ENCODE measurements at places on chromosomes 4 and X.

- no peak for DNase-seq
These were observed 54.0 kb downstream of the TBC1D9 start for GRCh38 chr4:140702096-140702757.

DNA sequence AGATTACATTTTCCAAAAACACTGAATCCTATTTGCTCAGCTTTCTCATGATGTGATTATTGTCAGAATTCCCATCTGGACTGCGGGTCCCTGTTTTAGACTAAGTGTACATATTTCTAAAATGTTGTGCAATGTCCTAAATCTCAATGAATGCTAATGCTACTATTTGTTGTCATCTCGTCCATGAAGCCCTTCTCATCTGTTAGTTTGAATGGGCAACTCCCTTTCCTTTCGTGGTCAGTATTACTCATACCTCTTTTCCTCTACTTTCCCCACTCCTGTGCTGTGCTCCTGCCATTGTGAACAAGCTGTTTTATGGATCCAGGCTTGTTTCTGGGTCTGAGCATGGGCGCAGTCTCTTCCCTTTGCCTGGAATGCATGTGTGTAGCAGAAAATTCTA is 91.0 kb downstream of the MID1 start:
- no peak for DNase-seq

DNA sequence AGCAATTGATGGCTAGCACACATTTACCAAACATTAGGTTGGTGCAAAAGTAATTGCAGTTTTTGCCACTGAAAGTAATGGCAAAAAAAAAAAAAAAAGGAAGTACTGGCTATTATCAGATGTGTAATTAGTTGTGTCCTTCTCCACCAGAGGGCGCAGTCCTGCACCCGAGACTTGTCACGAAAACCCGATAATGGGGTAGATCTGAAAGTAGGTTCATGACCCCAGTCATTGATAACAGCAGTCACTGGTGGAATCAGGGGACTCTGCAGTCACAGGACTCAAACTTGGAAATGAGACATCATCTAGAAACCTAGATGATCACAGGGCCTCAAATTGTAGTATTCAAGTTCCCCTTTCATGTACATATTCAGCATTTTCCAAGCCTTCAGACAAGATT is 13.1 kb upstream of the ACOT9 start:
- peak; percentile 49 for DNase-seq

- no peak for DNase-seq
These were observed 91.8 kb downstream of the SHISA3 start for GRCh38 chr4:42489095-42489494.

- no peak for DNase-seq
These were observed 365.7 kb downstream of the PPP3CA start for GRCh38 chr4:100981447-100982204.

GRCh38 chr4:10077483-10078335 is 38.9 kb downstream of the WDR1 start:
- no peak for DNase-seq

- DNase-seq, result no peak
These were observed 5.5 kb downstream of the MED14 start for GRCh38 chrX:40729598-40730584.

DNA sequence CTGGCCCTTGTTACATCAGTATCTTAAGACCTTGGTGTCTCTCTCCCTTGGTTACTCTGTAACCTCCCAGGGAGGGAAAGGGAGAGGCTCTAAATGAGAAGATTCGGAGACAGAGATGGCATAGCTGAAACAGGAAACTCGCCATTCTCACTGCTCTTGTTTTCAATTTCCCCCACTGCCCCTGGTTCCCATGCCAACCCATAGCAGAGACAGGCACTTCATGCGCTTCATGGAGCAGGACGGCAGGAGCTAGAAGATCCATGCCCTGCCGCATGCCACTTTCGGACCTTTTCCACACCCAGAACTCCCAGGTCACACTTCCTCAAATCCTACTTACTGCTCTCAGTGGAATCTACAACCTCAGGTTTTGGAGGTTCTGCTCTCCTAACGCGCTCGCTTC is 3.1 kb downstream of the ZMYM3 start:
- no peak for DNase-seq

GRCh38 chr4:156884183-156884582 is 87.4 kb downstream of the PDGFC start:
- no peak for DNase-seq

- no peak for DNase-seq
These were observed 62.2 kb downstream of the FMR1NB start for GRCh38 chrX:148043271-148043855.

DNA sequence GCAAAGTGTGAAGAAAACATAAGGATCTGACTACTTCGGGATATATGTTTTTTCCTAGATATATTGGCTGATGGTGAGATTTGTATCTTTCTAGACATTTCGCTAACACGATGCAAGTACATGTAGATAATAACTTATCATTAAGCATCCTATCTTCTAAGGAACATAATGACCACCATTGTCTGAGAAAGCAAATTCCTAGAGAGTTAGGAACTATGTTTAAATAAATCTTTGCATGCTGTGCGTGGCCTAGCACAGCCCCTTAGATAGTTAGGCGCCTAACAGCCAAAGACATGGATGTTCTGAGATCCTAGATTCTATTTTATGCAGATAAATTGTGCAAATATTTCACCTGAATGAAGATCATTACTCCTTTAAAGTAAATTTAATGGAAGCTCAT is 3.0 kb downstream of the COL4A6 start:
- no peak for DNase-seq

- DNase-seq, result no peak
These were observed 81.6 kb downstream of the SORBS2 start for GRCh38 chr4:185730387-185730786.

DNA sequence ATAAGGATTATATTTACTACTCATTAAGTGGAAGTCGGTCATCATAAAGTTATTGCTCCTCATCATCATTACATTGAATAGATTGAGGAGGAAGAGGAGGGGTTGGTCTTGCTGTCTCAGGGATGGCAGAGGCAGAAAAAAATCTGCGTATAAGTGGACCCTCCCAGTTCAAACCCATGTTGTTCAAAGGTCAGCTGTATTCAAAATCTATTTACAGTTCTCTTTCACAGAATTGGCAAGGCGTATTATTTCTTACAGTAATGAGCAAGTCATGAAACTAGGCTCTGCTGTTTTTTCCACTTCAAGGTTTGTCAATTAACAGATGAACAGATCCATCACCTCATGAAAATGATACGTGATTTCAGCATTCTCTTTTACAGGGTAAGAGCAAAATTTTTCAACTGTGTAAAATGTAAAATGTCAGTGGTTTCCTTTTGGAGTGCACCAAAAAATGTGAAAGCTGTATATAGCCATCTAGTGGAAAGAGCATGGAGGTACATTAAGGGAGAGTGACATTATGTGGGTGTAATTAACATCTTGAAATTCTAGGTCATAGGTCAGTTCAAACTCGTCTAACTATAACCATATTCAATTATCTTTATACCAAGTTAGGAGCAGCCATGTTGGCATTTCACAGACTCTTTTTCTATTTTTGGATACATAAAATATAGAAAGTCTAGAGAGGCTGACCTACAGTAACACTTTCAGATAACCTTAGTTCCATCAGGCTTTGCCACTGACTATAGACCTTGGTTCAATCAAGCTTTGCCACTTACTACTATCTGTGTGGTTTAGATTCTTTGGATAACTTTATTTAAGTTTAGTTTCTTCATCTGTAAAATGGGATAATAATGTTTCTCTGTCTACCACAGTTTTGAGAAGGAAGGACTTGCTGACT is 30.1 kb downstream of the NEIL3 start:
- no peak for DNase-seq

- DNase-seq, result peak; percentile 79
These were observed 2.6 kb downstream of the MID1IP1 start for GRCh38 chrX:38803588-38804431.

DNA sequence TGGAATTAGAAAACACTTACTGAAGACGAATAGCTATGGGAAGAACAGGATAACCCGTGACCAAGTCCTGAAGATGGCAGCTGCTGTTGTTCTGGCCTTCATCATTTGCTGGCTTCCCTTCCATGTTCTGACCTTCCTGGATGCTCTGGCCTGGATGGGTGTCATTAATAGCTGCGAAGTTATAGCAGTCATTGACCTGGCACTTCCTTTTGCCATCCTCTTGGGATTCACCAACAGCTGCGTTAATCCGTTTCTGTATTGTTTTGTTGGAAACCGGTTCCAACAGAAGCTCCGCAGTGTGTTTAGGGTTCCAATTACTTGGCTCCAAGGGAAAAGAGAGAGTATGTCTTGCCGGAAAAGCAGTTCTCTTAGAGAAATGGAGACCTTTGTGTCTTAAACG is 2.4 kb downstream of the AGTR2 start:
- no peak for DNase-seq

DNA sequence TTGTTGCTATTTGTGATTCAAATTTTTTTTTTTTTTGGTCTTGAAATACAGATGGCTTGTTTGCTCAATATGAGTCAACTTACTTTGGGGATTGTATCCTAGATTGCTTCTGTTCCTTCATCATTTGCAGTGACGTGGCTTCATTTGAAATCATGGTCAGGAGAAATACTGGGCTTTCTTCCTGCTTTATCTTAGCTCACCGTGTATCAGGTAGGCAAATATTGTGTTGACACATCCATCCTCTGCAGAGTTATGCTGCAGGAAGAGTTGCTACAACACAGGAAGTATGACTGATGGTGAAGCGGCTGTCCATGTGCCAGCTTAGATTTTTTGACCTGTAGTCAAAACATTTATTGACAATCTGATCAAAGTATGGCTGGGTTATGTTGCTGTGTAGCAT is 232.2 kb downstream of the C4orf33 start:
- no peak for DNase-seq

DNA sequence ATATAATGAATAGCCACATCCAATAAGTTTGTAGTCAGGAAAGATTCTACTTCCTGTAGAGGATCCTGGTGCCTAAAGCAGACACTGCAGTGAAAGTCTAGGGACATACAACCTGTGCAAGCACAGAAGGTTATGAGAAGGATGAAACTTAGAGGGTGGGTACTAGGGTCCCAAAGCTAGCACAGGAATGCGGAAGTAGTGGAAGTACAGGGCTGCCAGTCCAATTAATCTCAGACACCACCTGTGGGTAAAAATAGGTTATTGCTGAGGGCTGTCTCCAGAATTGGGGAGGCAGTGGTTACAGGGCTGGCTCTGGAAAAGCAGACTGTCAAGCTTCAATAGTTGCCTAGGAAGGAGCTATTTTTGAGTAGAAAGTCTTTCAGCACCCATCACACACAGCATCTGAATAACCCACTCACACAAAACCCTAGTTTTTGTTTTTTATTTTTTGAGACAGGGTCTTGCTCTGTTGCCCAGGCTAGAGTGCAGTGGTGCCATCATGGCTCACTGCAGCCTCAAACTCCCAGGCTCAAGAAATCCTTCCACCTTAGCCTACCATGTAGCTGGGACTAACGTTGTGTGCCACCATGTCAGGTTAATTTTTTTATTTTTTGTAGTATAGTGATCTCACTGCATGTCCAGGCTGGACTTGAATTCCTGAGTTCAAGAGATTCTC is 50.8 kb upstream of the ELF2 start:
- DNase-seq, result no peak

DNA sequence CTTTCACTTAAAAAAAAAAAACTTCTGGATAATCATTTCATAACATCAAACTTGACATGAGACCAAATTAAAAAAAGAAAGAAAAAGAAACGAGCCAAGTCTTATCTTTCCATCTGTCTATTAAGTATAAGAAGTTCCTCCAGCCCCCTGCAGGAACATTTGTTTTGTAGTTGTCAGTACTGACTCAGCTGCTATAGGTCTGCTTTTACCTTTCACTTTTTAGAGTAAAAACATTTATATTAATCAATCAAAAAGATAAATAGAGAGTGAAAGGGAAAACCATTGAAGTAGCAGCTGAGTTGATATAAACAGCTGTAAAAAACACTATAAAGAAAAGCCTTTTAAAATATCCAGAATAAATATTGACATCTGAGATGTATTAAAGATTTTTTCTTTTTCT is 46.1 kb downstream of the CCDC158 start:
- DNase-seq, result no peak

DNA sequence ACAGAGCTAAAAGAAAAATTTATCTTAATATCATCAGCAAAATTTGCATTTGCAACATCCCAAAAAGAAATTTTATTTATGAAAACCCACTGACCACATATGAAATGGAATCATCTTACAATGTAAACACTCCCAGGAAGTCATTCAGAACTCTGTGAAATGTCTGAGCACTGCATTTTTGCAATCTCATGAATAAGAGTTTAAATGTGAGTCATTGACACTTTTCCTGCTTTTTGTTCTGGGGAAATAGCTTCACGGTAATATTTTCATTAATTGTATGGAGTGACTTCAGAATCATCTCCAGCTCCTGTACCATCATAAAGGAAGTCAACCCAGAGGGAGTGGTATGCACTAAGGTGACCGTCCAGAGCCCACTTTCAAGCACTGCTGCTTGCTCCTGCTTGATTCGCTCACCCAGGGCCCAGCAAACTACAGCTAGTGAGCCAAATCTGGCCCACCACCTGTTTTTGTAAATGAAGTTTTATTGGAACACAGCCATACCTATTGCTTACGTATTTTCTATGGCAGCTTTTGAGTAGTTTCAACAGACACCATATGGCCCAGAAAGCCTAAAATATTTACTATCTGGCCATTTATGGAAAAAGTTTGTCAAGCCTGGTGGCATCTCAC is 17.2 kb downstream of the EDNRA start:
- DNase-seq, result no peak

GRCh38 chr4:186651181-186651603 is 72.5 kb downstream of the FAT1 start:
- no peak for DNase-seq

DNA sequence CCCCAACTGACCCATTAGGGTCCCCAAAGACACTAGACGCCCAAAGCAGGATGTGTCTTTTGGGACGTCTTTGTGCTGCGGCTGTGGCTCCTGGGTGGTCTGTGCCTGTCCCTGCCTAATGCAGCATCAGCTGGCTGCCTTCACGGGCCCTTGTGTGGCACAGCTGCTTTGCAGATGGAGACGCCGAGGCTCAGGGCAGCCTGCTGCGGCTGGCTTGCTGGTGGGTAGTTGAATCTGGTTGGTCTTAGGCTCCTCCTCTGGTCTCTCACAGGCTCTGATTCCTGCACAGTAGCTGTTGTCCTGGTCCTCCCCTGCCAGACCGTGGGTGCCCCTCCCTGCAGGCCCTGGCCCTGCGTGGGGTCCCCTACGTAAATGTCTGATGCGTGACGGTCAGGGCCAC is 8.1 kb downstream of the CPZ start:
- DNase-seq, result no peak
